Activated naive CD8-positive, alpha-beta T cell treated with anti-CD3 and anti-CD28 coated beads, Interleukin-2, amount 50 U/mL, for 16 hours (primary cell): ENCODE measurements at places on chromosomes 1 and 21.

- DNase-seq = no peak
Measured at GRCh38 chr1:168507231-168507630, 36.6 kb downstream of the XCL2 start.

DNA sequence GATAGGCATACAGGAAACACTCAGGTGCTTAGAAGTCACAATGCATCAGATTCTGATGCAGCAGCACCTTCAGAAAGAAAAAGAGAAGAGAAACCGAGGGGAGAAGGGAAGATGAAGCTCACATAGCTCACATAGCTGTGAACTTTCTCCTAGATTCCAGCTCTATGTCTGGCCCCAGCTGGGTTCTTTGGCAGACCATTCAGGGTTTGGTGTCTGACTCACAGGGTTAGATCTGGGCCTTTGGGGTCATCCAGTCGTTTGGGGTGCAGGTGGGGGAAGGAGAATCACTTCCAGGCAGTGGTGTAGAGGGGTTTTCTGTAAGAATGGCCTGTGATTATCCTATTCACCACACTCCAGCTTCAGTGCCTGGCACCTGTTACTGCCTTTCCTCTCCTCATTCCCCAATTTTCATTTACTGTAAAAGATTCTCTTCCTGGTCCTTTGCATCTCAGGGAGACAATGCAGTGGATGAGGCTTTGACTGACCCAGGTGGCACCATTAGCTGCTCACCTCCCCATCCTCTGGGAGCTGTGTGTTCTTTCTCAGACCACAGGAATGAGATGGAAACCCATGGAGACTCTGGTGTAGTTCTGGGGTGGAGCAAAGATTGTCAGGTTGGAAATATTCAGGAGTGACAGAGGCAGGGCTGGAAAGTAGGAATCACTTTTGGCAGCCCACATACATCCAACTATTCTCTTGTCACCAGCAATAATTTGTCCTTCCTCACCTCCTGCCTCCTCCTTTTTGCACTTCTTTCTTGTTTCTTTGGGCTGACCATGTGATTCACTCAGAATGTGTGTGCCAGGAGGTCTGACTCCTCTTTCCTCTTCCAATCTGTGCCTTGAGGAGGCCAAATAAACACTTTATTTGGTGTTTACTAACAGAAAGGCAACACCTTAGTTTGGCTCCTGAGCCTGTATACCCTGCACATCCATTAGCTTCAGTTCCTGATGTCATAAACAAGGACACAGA, 103.3 kb downstream of the PAPPA2 start:
- no peak for DNase-seq

DNA sequence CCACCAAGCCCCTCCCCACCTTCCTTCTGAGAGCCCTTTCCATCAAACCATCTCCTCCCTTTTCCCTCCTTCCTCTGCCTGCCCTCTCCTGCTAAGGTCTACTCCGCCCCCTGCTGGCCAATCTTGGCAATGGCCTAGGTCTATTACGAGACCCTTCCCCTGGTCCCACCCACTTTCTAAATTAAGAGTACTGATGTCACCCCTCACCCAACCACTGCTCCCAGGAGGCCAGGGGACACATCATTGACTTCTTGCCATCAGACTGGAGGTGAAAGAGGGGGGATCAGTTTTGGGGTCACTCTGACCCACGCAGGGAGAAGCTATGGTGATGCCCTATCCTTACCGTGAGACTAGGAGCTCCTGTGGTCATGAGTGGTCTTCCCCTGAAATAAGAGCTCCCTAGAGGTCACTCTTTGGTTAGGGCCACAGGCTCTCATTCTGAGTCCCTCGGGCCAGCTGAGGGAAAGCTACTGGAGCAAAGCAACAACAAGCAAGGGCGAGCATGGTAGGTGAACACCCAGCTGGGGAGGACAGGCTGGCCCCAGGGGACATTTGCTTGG, 34.6 kb upstream of the S100A7 start:
- DNase-seq = peak; percentile 58

GRCh38 chr1:57329937-57330336, 93.9 kb downstream of the DAB1 start:
- DNase-seq = no peak

- DNase-seq = no peak
Measured at GRCh38 chr1:179857009-179857408, 20.6 kb downstream of the TOR1AIP2 start.
